Activated CD4-positive, alpha-beta T cell treated with anti-CD3 and anti-CD28 coated beads, Interleukin-2, amount 10 ng/mL, durations not matched to agents 7 days and 5 days (primary cell): ENCODE measurements at places on chromosomes 4 and X. TPM values are rescaled to one million over a fixed set of nuclear protein-coding genes. Genes with fewer than 3 reads are reported as not detected.
A peak's percentile ranks its signal among the peaks of the same experiment; 100 is the strongest.

GRCh38 chrX:139892512-139892911 is 40.3 kb downstream of the ATP11C start:
- no peak for DNase-seq

DNA sequence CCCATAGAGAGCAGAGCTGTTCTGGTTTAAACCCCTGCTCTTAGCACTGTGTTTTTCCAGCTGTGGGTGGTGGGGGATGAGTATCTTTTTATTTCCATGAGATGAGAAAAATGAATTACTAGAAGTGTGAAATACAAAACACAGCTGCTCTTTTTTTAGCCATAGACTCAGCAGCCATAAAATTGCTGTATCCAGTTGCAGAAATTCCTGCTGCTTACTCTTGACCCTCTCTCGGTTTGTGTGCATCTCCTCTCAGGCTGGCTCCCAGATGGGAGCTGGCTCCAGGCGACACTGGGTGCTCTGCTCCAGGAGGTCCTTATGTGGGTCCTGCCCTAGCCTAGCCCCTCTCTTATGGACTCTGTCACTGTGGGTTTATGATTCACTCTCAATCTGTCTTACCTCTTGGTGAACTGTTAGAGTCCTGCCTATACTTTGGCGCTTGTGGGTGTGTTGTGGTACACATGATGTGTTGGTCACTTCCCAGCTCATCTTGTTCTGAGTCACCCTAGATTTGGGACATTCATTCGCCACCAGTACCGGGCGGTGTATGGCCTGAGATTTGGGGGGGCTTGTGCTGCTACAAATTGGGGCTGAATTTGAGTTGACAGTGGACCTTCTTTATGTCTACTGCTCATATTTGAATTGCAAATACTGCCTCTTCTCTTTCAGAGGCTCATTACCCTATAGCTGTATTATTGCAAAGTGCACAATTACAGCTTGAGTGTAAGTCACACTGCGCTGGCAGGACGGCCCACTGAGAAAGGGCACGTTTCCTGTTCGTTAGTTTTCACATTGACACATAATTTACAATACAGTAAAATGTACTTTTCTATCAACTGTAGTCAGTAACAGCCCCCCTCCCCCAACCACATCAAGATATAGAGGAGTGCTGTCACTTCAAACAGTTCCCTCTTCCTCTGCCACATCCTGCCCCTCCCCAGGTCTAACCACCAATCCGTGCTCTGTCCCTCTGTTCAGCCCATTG is 46.9 kb upstream of the MSANTD1 start:
- DNase-seq = peak; percentile 95

DNA sequence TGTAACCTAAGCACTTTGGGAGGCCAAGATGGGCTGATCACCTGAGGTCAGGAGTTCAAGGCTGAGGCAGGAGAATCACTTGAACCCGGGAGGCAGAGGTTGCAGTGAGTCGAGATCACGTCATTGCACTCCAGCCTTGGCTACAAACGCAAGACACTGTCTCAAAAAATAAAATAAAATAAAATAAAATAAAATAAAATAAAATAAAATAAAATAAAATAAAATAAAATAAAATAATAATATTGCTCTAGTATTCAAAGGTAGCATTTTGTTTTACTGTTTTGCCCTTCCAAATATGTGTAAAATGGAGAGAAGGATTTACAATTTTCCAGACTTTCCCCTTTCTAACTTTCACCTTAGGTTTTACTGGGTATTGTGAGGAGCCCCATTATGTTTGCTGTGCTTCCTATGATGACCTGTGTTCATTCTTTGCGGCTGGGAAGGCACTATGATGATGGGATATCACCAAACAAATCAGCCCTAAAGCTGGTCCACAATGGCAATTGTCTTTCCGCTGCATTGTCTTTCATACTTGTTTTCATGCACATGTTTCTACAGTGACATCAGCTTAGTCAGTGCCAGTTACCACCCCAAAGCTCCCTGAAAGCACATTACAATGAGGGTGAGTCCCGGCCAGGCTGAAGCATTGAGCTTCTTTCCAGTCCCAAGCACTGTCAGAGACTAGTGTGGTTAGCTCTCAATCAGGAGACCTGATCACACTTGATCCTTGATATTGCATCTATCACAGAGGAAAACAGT is 50.8 kb downstream of the DTHD1 start:
- no peak for DNase-seq

GRCh38 chr4:47784222-47784621 is 53.6 kb downstream of the CORIN start:
- DNase-seq = no peak

DNA sequence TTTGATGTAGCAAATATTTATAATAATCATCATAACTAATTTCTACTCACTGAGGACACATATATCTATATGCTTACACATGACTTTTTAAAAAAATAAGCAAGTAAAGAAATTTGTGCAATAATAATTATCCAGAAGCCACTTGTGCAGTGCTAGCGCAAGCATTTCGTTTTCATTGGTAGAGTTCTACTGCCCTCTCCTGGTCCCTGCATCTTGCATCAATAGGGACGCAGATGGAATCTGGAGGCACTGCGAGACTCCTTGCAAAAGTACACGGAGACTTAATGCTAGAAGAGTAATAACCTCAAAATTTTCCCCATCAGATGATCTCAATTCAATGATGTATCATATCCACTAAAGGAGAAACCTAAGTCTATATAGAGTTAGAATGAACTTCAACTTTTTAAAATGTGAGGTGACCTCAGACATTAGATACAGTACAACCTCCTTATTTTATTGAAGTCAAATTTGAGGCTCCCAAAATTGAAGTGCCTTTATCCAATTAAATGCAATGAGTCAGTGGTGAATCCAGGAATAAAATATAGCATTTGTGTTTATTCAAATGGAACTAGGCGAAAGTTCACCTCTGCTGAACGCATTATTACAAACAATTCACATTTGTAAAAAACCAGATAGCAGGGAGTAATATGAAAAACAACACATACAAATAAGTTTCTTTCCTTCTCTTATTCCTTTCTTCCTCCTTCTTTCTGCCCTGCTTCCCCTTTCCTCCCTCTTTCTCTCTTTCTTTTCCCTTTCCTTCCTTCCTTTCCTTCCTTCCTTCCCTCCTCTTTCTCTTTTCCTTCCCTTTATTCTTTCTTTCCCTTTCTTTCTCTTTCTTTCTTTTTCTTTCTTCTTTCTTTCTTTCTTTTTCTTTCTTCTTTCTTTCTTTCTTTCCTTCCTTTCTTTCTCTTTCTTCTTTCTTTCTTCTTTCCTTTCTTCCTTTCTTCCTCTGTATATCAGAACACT is 450.0 kb downstream of the ANKRD50 start:
- DNase-seq = peak; percentile 61

- no peak for DNase-seq
These were observed 41.3 kb upstream of the MAGED1 start for GRCh38 chrX:51852096-51852495.

GRCh38 chr4:13492747-13493146 is 8.6 kb upstream of the RAB28 start:
- no peak for DNase-seq

- DNase-seq = no peak
These were observed 197.4 kb downstream of the ENOX2 start for GRCh38 chrX:130705591-130705990.

The MAMLD1 gene
- 2.4 TPM for total RNA-seq

- no peak for DNase-seq
These were observed 10.6 kb downstream of the ABCG2 start for GRCh38 chr4:88147799-88148217.

The PABPC4L gene
- not detected for total RNA-seq

DNA sequence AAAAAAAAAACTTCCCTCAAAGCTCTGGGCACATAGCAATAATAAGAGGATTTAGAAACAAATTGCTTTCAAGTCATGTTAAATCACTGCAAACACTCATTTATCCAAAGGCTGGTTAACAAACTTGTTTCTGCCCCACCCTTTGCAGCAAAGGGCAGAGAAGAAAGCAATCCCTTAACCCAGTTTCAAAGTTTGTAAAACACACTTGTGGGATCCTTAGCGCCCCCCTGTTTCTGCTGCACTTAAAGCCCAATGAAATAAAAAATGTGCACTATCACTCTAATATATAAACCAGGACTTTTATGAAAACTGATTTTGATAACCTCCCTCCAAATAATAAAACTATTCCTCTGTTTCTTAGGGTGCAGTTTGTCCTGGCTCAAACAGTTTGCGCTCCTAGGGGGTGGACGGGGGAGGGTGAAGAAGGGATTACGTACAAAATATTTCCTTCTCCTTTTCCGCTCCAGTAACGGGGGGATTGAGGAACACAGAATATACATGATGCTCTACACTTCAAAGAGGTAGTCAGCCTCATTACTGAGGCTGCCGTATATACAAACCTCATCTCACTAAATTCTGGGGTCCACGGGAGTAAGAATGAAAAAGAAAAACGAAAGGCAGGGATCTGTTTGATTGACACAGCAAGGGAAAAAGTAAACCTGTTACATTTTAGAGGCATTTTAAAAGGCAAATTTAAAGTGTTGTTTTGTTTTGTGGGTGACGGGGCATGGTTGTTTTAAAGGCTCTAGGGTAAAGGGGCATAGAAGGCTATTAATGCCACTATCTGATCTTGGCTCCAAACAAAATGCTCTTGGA is 3.1 kb upstream of the PCDH10 start:
- DNase-seq = no peak

The N4BP2 gene
- total RNA-seq = 39.2 TPM

GRCh38 chr4:186002853-186003252 is 66.1 kb upstream of the TLR3 start:
- no peak for DNase-seq

The MXRA5 gene
- not detected for total RNA-seq

The HTR2C gene
- not detected for total RNA-seq

DNA sequence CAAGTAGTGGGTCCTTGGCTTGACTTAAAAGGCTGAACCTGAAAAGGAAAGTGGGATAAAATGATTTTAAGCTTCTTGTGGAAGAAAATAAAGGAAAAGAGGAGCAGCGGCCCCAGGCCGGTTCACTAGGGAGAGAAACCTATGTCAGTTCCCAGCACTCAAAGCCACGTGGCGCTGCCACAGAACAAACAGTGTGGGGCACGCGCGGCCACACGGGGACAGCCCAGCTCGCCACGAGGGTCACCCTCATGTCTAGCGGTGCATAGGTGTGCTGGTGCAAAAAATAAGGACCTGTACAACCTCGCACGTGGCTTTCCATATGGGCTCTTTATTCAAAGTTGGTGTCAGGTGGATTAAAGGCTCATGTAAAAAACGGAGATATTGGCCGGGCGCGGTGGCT is 17.1 kb downstream of the MSANTD1 start:
- no peak for DNase-seq

The DCAF4L1 gene
- total RNA-seq = 0.07 TPM

GRCh38 chrX:155028877-155029291 is 2.2 kb downstream of the FUNDC2 start:
- no peak for DNase-seq

- DNase-seq = no peak
These were observed 168.7 kb upstream of the HAND2 start for GRCh38 chr4:173698557-173699262.

DNA sequence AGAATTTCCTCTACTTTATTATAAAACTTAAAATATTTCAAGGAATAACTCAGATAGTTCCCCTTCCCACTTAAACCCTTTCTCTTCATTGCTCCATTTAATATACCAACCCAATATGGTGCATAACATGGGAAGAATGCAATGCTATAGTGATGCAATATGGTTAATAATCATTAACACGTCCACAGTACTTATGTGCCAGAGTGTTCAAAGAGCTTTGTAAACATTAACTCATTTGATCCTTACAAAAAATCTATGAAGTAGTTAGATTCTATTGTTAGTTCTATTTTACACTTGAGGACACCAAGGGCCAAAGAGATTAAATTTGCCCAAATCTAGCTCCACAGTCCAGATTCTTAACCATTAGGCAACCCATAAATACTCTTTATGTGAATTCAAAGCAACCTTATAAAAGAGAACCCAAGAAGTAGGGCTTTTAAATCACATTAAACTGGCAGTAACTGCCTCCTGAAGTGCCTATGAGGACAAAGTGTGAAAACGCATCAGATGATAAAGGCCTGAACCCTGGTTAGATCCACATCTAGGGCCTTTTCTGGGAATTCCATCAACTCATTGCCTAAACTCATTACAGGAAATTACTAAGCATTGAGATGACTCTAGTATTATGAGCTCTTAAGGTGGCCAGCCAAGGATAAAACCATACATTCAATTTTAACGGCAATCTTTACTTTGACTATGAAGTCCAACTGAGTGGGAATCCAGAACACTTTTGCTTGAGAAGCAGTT is 94.3 kb downstream of the AREG start:
- DNase-seq = no peak

- DNase-seq = no peak
These were observed 53.4 kb downstream of the PSAPL1 start for GRCh38 chr4:7381221-7381889.

The C1GALT1C1 gene
- total RNA-seq = 25.6 TPM

The ARMCX2 gene
- 2.4 TPM for total RNA-seq
